ENCODE measurements at places on chromosomes 12 and 14.

- no peak for DNase-seq
Measured at GRCh38 chr12:65282840-65283239, 4.4 kb downstream of the MSRB3 start.

DNA sequence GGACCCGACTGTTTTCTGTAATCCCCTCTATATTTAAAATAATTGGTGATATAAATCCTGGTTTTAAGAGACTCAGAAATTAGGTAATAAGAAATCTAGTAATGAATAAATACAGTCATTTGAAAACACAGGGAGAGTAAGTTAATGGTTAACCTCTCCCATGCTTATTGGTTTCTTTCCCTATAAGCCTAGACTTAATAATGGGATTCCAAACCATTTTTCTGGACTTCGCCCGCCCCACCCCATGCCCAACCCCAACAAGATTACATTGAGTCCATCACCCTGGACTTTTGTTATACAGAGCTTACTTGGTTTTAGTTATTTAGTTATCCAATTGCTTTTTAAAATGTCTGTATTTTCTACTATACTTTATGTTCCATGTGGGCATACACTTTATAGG, 98.7 kb downstream of the WIF1 start:
- DNase-seq: no peak

- DNase-seq: no peak
Measured at GRCh38 chr12:106064721-106065021, 74.1 kb downstream of the NUAK1 start.

GRCh38 chr14:60637479-60638315, 11.6 kb downstream of the SIX1 start:
- DNase-seq: no peak

GRCh38 chr12:6966351-6966750, 4.1 kb downstream of the PHB2 start:
- no peak for DNase-seq

DNA sequence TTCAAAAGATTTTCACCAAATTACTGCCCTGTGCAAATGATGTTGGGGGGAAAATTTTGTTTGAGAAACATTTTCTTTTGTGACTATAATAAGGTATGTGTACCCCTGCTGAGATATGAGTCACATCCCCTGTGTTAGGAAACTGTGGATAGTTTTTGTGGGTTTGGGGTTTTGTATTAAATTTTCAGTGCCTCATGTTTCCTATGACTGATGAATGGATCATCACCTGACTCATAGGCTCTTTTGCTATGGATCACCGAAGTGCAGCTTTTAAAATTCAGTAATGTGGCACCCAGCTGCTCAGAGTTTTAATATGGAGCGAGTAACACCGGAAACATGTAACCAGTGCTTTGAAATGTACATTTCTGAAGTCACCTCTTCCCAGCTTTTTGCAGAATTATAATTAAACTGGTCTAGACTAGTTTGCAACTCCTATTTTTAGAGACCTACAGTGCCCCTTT, 167.4 kb upstream of the HMGA2 start:
- DNase-seq: peak; percentile 99

GRCh38 chr12:32390572-32391219, 8.7 kb upstream of the FGD4 start:
- no peak for DNase-seq

- DNase-seq: no peak
Measured at GRCh38 chr14:80844872-80845271, 96.7 kb downstream of the CEP128 start.

GRCh38 chr14:75168586-75169335, 7.7 kb downstream of the TMED10 start:
- no peak for DNase-seq

DNA sequence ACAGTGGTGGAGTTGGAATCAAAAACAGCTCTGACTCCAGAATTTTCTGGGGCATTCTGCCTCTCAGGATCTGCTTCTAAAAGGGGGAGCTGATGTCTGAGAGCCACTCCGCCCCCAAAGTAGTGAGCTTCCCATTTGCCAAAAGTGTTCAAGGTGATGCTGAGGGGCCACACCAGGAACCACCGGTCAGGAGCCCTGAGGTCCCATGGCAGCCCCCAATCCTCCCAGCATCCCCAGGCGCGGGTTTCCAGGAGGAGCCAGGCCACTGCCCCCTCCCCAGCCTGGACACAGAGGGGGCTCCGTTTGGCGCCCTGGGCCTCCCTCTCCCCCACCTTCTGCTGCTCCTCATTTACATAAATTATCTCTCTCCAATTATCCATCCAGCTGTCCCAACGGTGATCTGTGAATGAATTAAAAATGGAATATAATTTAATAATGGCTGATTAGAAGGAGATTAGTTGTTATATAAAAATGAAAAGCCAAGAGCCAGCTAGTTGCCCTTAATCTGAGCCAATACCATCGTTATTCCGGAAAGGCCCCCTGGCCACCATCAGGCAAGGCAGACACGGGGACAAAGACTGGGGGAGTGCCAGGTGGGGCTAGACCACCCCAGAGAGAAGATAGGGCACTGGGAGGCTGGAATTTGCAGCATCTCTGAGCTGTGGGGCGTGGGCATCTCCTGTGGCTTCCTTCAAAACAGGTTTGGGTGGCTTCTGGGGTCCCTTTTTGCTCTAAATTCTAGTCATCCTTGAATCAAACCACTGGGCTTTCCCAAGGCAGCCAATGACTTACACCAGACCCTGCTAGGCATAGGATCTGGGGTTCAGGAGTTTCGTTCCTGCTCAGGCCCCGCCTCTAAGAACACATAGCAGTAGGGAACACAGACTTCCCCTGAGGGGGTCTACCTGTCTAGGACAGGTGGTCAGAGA, 19.7 kb upstream of the VSX2 start:
- no peak for DNase-seq

DNA sequence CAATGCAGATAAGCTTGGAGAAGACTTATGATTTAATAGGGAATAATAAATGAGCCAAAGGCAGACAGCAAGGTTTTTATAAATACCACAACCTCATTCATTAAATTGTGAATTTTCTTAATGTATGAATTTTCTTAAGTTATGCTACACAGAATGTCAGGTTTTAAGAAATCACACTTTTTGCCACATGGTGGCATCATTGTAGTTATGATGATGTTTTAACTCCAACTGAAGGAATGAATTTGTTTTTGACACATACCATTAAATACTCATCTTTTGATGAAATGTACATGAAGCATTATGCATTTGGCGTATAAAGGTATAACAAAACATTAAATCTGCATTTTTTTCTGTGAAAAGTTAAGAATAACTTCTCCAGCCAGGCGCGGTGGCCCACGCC, 524.1 kb upstream of the FBXO33 start:
- no peak for DNase-seq

GRCh38 chr12:11071414-11071813, 9.3 kb upstream of the TAS2R46 start:
- DNase-seq: no peak

DNA sequence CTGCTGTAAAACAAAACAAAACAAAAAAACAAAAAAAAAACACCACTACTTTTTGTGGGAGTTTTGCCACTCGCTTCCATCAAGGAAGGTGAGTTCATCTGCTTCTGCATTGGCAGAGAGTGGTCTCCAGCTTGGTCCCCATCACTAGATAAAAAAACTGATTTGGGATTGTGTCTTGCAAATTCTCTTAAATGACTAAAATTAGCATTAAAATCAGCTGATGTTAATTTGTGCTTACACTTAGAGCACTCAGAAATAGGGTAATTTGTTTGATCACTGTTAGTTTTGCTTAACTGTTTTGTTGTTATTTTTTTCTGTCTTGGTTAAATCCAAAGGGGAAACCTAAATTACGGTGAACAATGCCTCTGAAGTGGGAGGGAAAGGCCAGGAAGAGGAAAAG, 1048.0 kb downstream of the LRFN5 start:
- DNase-seq: no peak

- DNase-seq: no peak
Measured at GRCh38 chr14:44966601-44967336, 4.8 kb downstream of the TOGARAM1 start.

GRCh38 chr14:38505973-38506249, 250.0 kb upstream of the CLEC14A start:
- no peak for DNase-seq

- peak; percentile 13 for DNase-seq
Measured at GRCh38 chr14:78863143-78863542, 693.0 kb downstream of the NRXN3 start.

DNA sequence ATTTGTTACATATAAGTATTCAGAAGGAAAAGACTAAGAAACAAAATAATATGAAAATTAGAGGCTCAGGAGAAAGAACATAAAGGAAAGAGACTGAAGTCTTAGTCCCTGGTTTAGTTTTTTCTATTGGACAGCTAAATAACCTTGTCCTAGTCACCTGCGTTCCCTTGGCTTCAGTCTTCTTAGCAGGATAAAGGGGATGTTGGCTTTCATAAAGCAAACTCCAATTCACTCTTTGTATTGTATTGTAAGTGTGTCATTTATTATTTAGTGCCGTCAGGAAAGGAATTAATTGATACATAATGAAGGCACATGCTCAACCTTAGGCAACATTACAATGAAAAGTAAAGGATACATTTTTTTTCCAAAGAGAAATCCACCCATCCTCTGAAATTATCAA, 190.3 kb upstream of the PPFIA2 start:
- no peak for DNase-seq

- no peak for DNase-seq
Measured at GRCh38 chr14:78324353-78324752, 154.2 kb downstream of the NRXN3 start.

DNA sequence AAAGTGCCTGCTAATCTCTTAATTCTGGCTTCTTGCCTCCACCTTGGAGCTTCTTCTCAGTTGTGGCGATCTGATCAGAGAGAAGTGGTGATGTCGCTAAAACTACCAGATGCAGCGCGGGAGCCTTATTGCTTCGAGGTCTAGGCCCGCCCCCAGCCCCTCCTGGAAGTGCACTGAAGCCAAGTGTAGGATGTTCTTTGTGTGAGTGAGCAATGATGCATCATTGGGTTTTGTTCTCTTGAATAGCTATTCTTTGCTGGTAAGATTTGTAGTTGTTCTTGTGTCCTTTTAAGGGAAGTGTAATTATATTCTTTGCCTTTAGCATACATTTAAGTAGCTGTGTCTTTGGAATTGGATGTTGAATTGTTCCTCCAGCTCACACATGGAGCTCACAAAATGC, 35.8 kb downstream of the MTHFD1 start:
- DNase-seq: peak; percentile 78

DNA sequence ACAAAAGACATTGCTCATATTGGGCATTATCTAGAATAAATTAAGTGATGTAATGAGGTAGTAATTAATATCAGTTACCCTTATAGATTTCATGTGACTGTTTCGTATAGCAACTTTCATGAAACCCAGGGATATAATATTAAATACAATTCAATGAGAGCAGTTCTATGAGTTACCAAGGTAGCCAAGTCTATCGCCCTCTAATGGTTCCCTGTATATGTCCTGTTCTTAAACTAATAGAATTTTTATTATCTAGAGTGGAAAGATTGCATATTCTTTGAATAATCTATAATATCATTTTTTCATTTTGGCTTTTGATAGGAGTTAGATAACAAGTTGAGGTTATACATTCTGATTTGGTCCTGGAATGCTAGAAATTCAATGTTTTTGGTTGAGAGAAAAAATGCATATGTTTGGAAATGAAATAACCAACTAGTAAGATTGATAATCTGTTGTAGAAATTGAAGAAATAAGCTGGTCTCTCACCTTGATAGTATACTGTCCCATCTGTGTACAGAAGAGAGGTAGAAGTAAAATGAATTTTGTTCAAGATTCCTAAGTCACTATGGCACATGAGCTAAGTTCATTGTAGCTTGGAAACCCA, 59.7 kb downstream of the SCFD1 start:
- no peak for DNase-seq

GRCh38 chr12:47808050-47808449, 11.7 kb downstream of the HDAC7 start:
- peak; percentile 52 for DNase-seq

DNA sequence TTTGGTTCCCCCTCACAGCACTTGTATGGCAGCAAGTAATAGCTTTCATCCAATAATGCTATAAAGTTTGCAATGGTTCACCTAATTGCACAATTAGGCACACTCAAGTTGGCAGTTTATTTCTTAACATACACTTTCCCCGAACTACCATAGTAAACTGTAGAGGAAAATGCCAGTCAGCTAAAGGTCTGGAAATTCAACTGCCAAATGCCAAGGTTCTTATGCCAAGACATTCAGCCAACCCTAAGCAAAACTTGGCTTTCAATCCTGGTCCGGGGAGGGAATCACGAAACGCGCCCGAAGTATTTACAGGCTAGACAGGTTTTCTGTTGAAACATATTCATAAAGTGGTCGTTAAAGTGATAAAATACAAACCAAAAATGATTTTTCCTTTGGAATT, 1512.4 kb upstream of the FLRT2 start:
- no peak for DNase-seq

GRCh38 chr12:45174595-45174994, 41.3 kb upstream of the ANO6 start:
- DNase-seq: no peak

GRCh38 chr12:115257791-115258190, 573.8 kb upstream of the TBX3 start:
- peak; percentile 68 for DNase-seq

DNA sequence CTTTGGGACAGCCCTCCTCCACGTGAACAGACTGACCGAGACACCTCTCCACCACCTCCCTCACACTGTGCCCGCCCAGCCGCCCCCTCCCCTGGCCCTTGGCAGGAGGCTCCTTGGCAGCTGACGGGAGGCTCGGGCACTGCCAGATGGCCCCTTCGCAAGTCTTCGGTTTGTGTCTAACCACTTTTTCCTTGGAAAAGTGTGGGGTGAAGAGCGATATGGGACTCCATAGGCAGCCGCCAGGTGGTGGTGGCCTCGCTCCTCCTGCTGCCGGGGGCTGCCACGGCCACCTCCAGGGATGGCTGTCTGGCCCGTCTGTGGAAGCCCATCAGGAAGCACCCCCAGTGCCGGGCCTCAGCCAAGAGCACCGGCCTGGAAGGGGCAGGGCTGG, 58.7 kb downstream of the LRCOL1 start:
- no peak for DNase-seq

DNA sequence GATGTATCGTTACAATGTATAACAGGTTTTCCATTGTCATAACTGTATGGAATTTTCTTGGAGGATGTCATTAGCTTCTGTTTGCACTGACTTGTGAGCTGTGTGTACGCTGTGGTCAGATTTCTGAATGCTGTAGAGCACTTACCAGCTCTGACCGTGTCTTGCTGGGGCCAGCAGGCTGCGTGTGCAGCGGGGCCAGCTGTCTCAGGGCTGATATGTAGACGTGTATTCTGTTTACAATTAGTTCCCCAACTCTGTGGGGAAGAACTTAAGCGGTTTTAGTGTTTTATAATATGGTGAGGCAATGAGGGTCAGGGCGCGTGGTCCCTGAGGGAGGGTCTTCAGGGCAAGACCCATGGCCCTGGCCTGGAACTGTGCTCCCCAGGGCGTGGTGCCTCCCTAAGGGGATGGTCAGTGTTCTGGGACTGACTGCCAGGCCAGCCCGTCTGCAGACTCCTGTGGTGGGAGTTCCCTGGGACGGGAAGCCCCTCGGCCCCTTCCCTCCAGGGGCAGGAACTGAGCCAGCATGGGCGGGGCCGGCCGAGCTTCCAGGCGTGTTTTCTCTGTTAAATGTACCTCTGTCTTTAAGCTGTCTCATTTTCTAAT, 18.7 kb downstream of the XRCC3 start:
- DNase-seq: peak; percentile 21
